Activated T-helper 1 cell treated with anti-CD3 and anti-CD28 coated beads, Interleukin-2, amount 50 U/mL, for 16 hours (primary cell): ENCODE measurements at places on chromosomes 16 and 17.

- DNase-seq, result no peak
Measured at GRCh38 chr17:78042542-78042941, 84.0 kb downstream of the TNRC6C start.

- DNase-seq, result no peak
Measured at GRCh38 chr17:34306466-34306865, 12.8 kb upstream of the CCL8 start.

- DNase-seq, result no peak
Measured at GRCh38 chr16:8720080-8720966, 45.9 kb downstream of the ABAT start.

DNA sequence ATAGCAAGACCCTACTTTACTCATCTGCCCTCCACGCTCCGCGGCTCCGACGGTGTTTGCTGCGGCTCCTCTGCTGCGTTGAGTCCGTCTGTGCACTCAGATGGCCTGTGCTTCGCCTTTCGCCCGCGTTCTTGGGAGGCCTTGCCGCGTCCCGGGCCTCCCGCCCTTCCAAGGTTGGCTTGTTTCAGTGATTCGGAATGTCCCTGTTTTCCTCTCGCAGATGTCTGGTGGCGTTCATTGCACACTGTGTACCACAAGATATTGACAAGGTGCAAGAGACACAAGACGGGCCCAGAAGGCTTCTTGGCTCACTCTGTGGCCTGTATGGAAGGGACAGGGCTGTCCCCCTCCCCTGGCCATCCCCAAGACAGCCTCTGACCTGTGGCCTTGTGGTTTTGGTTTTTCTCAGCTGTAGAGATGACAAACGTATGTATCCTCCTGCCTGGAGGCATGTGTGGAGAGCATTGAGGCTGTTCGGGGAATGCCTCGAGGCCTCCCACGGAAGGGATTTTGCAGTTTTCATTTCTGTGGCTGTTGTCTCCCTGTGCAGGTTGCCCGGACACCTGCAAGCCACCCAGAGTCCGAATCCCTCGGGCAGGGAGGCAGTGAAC is 15.4 kb downstream of the MGRN1 start:
- DNase-seq, result no peak

GRCh38 chr17:31511195-31511578 is 119.7 kb downstream of the RAB11FIP4 start:
- DNase-seq, result no peak

- DNase-seq, result peak; percentile 57
Measured at GRCh38 chr17:32609085-32609484, 122.3 kb downstream of the CDK5R1 start.

DNA sequence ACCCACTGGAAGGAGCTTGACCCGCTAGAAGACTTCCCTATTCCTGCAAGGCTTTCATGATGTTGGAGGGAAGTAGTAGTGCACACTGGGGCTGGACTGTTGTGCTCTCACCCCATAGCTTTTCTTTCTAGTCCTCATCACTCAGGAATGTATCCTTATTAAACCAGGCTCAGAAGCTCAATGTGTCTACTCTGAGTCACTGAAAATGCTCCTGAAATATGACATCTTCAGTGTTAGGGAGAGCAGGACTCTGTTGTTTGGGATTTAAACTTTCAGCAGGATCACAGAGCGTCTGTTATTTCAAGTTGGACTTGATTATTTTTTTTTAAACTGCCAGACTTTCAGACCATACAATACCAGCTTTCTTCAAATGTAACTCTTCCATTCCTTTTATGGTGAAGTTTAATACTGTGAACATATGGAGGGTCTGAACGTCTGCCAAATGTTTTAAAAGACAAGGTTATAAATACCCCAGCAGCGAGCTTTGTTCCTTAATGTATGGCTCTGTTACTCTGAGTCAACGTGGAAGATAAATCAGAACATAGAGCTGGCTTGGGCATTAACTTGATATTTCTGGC is 257.5 kb downstream of the CDH11 start:
- DNase-seq, result no peak

DNA sequence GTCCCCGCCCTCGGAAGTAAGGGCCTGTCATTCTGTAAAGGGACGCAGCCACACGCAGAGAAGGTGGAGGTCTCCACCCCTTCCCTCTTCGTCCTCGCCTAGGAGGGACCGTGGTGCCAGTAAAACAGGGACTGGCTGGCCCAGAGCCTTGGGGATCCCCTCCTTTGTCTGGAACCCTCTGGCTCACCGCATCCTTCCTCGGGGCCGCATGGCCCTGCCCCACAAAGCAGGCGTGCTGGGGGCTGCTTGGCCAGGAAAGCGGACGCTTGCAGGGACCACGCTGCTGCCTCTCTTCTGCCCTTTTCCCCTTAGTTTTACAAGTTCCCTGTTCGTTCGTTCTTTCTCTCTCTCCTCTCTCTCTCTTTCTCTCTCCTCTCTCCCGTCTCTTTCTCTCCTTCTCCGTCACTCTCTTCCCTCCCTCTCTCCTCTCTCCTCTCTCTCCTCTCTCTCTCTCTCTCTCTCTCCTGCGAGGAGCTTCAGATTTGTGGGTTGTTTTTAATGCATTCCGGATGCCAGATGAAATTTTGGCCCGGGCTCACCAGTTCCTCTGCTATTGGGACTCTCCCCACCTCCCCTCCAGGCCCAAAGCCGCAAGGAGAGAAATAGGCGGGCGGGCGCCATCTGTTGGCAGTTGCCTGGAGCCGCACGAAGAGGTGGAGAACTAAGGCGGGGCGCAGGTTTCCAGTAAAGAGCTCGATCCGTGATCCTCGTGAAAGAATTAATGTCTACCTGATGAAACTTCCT is 35.1 kb upstream of the CDRT4 start:
- DNase-seq, result peak; percentile 20

GRCh38 chr17:64028874-64029464 is 8.5 kb upstream of the ICAM2 start:
- peak; percentile 45 for DNase-seq

- DNase-seq, result no peak
Measured at GRCh38 chr17:40447148-40447644, 3.9 kb downstream of the IGFBP4 start.

DNA sequence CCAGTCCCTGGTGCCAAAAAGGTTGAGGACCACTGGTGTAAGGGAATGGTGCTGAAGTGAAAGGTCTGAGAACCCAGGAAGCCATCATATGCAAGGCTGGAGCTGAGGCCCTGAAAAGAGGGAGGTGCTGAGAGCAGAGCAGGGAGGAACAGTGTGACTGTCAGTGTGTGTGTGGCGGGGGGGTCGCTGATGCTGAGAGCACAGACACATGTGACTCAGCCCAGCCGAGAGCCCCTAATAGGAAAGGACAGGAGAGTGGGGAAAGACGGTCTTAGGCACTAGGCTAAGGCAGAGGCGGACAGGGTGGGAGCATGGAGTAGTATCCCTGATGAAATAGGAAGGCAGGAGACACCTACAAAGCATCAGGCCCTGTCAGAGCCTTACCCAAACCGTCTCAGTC is 1.2 kb downstream of the B9D1 start:
- DNase-seq, result no peak

DNA sequence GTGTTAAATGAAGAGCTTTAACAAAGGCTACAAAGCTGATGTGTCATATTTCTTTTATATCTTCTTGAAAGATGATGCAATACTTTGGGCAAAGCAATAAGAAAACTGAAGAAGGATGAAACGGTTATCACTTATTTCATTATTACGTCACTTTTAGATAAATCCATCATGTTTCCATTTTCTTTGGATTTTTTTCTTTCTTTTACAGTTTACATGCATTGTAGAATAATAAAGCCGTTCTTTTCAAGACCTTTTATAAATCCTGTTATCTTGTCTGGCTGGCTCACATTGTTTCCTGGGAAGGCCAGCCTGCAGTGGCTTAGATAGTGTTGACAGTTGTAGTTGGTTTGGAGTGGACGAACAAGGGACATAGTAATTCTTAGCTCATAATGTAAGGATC is 28.9 kb downstream of the TANC2 start:
- DNase-seq, result no peak

DNA sequence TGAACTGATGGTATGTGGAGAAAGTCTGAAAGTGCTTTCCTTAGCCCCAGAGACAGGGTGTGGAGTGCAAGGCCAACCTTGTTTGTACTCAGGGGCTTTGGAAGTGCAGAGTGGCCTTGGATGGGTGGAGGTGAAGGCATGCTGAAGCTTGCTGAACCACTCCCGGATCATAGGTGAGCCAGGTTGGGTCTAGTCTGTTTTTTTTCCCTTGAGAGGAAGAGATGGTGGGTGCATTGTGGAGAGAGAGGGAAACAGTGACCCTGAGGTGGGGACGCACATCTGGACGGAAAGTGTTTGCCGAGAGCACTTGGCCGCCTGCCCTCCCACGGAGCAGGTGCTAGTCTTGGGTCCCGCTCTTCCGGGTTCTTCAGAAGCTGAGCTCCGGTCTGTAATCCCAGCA is 12.5 kb downstream of the ABAT start:
- DNase-seq, result no peak

DNA sequence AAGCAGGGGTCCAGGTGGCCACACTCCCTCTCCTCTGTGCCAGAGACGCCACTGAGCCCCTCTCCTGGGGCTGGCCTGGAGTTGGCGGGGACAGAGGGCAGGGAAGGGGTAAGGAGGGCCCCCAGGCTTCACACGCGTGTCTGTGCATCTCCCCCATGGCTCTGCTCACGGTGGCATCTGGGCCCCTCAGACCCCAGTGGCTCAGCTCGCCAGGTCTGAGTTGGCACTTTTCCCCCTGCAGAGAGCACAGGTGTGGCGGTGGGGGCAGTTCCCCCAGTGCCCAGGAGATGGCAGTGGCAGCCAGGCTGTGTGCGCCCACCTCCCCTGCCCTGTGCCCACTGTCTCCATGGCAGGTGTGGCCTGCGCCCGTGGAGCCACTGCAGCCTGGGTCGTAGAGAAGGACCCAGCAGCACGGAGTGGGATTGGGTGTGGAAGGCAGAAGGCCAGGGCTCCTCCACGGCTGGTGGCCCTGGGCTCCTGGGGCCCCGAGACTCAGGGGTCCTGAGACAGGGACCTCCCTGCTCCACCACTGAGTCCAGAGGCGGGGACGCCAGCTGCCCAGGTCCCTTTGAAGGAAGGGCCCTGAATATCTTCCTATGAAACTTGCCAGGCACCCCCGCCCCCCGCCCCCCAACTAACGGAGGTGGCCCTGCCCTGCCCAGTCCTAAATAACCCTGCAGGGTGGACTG is 4.3 kb upstream of the APRT start:
- no peak for DNase-seq

DNA sequence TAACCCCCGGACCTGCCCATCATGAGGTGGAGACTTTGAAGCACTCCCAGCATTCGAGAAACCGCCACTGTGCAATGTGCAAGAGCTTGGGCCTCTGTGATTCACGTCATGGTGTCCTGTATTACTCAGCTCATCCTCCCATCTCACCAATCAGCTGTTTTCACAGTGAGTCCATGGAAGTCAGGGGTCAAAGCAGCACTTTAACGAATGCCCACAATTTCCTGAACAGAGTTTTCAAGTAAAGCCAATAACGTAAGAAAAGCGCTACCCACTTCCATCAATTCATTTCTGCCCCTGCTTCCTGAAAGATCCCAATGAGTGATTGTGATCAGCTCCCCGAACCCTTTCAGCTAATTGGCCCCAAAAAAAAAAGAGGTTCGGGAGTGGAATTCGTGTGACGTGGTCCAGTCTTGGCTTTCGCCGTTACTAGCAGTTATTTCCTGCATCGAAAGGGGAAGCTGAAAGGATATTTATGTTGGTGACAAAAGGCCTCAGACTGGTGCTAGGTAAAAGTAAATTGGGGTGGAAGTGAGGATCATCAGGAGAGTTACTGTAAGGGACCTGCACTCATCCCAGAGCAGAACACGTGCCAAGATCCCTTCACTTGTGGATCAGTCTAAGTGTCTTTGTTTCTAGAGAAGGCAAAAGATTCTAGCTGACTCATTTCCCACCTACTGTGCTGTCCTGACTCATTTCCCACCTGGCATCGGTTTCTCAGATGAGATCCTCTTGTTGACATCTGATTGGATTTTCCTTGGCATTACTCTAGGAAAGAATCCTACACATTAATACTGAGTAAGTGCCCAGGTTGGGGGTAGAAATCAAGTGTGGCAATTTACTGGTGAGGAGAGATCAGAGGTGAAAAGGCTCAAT is 136.7 kb upstream of the NUDT7 start:
- no peak for DNase-seq

DNA sequence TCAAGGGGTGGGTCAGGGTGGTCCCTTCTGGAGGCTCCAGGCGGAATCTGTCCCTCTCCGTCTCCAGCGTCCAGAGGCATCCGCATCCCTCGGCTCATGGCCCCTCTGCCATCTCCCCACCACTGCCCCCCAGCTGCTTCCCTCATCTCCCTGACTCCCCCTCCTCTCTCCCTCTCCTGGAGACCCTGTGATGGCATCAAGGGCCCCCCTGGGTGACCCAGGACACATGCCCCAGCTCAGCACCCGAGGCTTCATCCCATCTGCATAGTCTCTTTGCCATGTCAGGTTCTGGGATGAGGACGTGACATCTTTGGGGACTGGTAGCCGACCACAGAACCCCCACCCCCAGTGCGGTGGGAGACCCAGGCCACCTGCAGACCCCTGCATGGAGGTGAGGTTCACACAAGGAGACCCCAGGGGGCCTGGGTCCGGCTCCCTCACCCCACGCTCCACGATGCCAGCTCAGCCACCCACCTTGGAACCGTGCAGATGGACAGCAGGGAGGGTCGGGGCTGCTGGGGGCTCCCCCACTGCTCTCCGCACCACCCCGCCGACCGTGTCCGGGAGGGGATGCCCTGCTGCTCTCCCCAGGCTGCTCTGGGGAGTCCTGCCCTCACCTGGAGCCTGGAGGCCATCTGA is 3.8 kb downstream of the SECTM1 start:
- no peak for DNase-seq

DNA sequence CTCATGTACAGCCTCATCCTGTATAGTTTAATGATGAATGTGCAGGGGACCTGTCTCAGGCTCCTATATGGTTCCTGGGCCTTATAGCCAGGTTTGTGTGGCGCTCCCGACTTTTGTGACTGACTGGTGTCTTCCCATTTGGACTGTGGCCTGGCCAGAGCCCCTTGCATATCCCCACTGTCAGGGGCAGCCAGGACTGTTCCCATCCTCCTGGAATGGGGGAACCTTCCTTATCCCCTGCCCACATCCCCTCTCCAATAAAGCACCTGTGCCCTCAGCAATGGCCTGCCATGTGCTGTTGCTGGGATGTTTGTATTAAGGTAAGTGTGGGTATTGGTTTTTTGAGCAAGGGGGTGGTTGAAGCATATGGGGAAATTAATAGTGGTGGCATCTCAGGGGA is 2.6 kb downstream of the B3GNT9 start:
- no peak for DNase-seq

DNA sequence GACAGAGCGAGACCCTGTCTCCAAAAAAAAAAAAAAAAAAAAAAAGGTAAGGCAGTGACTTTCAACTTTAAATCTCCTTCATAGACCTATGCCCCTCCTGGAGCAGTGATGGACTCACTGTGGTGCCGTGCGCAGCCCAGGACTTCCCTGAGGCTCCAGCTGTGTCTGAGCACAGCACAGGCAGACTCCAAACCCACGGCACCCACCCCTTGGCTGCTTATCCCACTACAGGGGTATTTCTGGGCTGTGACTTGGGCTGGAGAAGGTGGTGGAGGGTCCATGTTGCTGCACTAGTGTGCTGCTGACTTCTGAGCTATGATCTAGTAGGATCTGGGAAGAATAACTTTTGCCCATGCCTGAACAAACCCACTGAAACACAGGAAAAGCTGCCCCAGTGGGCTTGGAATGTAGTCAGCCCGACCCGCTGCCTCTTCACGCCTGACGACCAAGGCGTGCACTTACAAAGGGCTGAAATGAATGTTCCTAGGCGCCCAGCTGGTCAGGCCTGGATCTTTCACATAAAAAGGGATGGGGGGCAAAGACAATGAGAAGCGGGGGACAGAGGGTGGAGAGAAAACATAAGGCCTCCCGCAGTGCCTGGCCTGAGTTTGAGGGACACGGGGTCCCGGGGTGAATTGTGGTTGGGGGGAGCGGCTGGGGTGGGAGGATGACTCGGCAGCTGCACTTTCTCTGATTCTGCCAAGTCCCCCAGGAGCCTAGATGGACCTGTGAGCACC is 83.0 kb downstream of the IRF8 start:
- no peak for DNase-seq

GRCh38 chr16:84942786-84943185 is 68.5 kb downstream of the ZDHHC7 start:
- no peak for DNase-seq
